ENCODE measurements at places on chromosomes 1 and 21.

- no peak for DNase-seq
Observed at GRCh38 chr1:233440951-233441401, 113.5 kb downstream of the MAP3K21 start.

DNA sequence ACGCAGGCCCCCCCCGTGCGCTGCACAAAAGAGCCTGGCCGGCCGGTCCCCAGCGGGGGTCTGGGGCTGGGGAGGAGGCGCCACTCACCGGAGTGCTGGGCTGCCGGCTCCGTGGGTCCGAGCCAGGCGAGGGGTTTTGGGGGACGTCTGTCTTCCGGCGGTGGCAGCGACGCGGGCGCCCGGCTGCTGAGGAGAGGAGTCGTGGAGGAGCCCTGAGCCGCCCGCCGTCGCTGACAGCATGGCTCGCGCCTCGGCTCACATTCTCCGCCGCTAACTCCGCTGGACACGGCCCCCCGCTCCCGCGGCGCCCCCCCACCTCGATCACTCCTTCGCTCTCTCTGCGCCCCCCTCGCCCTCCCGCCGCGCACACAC is 649 bp downstream of the AHDC1 start:
- peak; percentile 17 for DNase-seq

GRCh38 chr1:47367651-47368050 is 34.1 kb downstream of the CMPK1 start:
- DNase-seq = no peak

- peak; percentile 26 for DNase-seq
Observed at GRCh38 chr1:154265586-154265985, 6.8 kb upstream of the HAX1 start.

DNA sequence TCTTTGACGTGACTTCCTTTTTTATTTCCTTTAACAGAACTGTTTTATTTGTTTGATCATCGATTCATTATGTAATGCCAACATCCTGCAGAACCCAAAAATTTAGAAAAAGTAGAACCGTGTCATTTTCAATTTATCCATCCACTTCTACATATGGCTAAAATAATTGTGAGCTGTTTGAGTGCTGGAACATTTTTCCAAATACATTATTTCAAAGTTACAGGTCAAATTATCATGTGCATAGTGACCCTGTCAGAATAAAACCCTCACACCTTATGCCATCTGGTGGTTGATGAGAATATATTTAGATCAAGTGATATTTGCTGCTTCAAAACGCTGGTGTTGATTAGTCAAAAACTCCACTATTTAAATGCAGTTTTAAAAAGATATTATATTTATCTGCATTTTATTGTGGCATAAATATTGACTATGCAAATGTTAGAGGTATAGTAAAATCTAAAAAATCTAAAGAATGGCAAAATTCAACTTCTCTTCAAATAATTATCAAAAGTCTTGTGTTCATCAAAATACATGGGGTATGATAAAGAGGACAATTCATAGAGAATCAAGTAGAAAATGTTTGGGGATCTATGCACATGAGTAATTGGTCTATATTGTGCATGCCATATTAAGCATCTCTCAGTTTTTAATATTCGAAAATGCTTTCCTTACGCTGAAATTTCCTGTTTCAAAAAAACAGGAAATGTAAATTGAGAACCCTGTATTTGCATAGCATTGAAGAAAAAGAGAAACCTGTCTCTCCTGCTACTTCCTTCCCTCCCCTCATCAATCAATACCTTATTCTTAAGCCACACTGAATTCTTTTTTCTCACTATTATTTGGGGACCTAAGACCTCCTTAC is 39.7 kb downstream of the UBE2U start:
- DNase-seq = no peak

GRCh38 chr1:43590388-43590925 is 59.5 kb upstream of the KDM4A start:
- DNase-seq = no peak

DNA sequence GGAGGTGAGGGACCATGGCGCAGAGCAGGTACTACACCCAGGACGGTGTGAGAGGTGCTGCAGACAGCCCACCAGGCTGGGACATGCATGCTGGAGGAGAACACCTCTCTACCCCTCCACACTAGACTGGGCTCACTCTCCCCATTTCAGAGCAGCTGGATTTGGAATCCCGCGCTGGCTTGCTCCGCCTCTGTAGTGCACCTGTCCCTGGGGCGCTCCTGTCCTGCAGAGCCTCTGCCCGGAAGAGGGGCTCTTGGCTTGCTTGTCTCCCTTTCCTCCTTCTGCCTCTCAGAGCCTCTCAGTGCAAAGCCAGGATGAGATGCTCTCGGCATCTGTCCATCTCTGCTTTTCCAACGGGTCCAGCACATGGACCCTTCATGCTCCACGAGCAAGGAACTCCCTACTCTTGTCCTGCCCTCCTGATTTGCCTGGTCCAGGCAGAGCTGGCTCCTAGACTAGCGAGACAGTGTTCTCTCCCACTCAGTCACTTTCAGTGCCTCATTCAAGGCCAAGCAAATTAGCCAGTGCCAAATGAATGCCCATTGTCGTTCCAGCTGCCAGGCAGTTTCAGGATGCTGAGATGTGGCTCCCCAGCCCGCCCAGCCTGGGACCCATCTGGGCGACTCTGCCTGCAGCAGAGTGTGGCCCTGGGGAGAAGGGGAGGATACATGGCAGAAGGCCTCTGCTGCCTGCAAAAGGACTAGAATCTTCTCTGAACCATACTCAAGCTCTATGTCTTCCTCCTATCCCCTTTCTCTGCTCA is 33.7 kb downstream of the CDCA8 start:
- no peak for DNase-seq

DNA sequence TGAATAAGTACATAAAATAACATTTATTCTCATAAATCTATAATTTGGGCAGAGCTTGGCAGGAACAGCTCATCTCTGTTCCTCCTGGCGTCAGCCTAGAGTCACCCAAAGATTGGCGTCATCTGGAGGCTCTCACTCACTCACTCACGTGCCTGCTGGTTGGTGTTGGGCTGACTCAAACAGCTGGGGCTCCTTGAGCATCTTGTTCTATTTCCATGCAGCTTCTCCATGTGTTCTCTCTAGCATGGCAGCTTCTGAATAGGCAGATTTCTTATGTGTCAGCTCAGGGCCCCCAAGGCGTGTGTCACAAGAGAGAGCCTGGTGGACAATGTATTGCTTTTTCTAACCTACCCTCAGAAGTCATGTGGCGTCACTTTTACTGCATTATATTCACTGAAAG is 70.6 kb upstream of the RAB3GAP2 start:
- no peak for DNase-seq

All from T-cell (primary cell).